ENCODE measurements at places on chromosomes 5 and 9.

DNA sequence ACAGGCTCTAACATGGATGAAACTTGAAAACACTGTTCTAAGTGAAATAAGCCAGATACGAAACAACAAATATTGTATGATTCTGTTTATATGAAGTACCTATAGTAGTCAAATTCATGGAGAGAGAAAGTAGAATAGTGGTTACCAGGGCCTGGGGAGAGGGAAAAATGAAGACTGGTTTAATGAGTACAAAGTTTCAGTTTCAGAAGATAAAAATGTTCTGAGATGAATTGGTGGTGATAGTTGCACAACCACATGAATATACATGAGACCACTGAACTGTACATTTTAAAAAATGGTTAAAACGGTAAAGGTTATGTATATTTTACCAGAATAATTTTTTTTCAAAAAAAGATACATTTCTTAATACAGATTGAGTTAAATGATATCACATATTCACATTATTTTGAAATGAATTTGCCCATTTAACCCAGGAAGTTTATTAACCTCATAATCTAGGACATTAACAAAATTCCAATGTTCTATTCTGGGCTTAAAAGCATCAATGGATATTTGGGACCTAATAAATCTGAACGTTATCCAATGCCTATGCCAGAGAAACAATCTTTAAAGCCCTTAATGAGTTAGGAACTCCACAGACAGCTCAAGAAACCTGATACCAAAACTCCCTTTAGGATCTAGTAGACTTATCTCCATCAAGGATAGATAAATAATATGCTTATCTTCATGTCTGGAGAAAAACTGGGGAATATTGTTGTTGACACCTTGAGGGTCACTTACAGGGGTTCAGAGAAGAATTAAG lies 521.3 kb downstream of the EFNA5 start:
- DNase-seq: no peak

- no peak for DNase-seq
These were observed 220.2 kb upstream of the KLF9 start for GRCh38 chr9:70634696-70635095.

- DNase-seq: no peak
These were observed 32.9 kb upstream of the AOPEP start for GRCh38 chr9:94693485-94694204.

DNA sequence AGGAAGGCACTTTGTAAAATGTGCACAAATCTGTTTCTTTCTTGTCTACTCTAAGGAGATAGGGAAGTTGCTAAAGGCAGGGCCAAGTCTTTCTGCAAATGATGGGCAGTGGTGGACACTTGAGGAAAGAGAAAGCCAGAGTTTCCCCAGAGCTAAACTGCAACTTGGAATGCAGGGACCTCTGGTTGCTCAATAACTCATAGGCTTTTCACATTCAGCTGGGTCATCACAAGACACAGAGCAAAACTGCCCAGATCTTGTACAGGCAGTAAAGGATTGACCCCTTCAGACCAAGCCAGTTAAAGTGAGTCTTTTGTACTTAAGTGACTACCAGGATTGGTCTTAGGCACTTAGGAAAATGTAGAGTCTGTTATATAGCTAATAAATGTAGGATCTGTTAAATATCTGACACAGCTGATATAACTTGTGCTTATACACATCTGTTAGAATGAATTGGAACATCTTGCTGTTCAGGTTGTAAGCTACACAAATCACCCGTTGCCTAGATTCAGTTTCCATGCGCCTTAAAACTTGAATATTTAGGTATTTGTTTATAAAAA lies 13.5 kb upstream of the AGXT2 start:
- DNase-seq: no peak

DNA sequence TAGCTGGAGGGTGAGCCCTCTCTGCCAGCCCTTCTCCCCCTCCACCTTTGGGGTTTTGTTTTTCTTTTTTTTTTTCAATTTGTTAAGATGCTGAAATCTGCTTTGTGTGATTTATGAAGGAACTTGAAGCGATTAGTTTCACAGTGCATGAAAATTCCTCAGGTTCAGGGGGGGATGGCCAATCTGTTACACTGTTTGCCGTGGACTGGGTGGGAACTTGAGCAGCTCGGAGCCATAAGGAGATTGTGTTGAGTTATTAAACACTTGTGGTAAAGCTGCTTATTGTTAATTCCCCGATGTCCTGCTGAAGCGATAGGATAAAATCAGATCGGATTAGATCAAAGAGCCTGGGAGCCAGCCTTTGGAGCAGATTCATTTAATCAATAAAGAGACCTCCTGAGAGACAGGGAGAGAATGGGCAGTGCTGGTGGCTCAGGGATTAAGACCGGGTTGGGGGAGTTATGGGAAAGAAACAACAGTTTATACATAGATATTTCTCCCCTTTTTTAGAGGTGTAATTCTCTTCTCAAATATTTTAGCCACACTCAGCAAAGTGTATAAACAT lies 105.8 kb upstream of the SPATA31D4 start:
- no peak for DNase-seq

- no peak for DNase-seq
These were observed 80.5 kb downstream of the SLC1A3 start for GRCh38 chr5:36686881-36687280.

- DNase-seq: peak; percentile 59
These were observed 43.6 kb upstream of the C5orf46 start for GRCh38 chr5:147949711-147950573.

DNA sequence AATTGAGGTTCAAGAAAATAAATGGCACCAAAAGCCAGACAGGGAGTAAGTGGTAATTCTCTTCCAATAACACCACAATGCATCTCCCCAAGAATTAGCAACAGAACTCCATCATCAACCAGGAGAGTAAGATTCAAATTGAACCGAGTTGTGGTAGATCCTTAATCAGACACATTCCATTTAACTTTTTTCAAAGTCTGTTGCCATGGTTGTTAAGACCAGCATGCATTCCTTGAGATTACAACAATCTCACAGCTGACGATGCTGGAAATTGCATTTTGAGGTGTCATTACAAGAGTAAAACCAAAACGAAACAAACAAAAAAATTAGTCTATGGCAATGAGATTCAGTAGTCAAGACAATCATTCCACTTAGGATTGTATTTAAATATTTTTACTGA lies 78.9 kb upstream of the ZNF462 start:
- no peak for DNase-seq

DNA sequence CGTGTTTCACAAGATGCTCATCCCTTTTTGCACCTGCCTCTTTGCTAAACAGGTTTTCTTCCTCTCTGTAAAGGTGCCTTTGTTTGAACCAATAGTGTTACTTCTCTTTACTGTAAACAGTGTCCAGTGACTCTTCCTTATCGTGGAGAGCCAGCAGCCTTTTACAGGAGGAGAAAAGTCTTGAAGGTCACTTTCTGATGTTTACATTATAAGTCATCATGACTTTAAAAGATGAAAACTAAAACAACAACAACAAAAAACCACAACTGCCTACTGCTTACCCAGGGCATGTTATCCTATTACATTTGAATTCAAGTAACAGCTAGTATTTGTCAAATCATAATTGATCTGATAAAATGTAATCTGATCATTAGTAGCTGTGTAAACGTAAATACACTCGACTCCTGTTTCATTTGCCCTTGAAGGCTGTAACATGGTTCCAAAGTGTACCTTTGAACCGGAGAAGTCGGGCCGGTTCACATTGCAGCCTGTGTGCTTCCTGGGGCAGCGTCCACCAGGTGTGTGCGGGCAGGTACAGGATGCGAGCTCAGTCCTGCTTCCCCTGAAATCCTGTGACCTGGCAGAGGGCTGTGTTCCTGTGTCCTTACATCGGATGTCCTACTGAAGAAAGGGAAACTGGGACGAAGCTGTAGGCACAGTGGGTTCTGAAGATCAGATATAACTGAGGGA lies 118.1 kb downstream of the C9orf152 start:
- DNase-seq: no peak

DNA sequence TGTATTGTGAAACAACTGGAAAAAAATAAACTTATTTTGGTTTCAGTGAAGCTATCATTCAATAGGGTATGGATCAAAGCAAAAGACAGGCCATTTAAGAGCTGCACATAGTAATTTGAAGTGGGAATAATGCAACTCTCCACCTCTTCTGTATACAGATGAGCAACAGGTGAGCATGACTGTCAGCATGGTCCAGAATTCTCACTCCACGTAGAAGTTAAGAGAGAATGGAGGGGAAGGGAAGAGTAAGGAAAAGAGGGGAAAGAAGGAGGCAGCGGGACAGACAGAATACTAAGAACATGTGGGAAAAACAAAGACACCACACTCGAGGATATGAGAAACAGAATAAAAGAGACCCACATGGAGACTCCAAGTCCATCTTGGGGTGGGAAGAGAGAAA lies 396.1 kb upstream of the GRIA1 start:
- DNase-seq: no peak

DNA sequence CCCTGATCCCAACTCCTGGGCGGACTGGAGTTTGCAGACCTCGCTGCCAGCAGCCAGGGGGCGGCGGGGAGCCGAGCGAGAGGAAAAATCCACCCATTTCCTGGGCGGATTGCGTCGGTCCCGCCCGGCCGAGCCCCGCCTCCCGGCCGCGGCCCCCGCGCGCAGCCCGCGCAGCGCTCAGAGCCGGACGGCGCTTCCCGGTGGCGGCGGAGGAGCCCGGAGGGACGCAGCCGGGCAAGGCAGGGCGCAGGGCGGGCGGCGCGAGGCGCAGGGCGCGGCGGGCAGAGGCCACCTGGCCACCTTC lies at the start of gene OLFM1:
TSS of gene OLFM1 (plus strand) at position 180 of the 304 bp plus-strand sequence. CDS start 322 bp downstream, outside the sequence.
- peak; percentile 84 for DNase-seq

GRCh38 chr5:91357012-91357634 lies 26.0 kb downstream of the ARRDC3 start:
- DNase-seq: peak; percentile 30

GRCh38 chr9:757246-757881 lies 84.1 kb upstream of the DMRT1 start:
- peak; percentile 89 for DNase-seq

DNA sequence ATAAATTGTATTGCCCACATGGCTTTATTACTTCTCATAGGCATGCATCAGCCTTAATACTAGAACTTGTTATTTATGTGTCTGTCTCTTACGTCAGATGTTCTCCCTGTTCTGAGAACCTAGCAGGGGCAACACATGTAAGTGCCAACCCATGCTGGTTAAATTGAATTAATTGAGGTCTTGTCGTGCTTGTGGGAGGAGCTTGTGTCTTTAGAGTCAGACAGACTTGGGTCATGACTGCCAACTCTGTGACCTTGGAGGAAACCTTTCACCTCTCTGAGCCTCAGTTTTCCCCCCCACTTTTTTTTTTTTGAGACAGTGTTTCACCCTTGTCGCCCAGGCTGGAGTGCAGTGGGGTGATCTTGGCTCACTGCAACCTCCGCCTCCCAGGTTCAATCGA lies 2.2 kb upstream of the MEGF9 start:
- no peak for DNase-seq

DNA sequence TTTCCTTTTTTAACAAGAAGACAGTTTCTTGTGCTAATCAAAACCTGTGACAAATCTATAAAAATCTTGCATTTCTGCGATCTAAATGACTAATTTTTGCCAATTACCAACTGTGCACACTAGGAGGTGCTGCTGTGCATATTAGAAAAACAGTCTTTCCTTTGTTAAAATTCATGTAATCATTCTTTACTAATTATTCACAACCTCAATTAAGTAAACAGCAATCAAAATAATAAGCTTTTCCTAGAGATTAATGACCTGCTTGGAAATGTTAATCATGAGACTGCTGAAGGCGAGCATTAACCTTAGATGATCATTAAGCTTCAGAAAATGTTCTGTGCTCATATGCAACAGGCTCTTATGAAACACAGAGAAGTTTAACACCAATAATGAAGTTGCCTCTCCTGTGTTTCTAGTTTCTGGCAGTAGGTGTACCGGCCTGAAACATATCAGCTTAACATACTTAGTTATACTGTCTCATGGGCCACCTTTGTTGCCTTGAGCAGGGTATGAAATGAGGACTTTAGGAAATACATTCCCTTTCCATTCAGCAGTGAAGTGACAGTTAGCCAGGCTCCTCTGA lies 17.7 kb downstream of the RFESD start:
- no peak for DNase-seq

DNA sequence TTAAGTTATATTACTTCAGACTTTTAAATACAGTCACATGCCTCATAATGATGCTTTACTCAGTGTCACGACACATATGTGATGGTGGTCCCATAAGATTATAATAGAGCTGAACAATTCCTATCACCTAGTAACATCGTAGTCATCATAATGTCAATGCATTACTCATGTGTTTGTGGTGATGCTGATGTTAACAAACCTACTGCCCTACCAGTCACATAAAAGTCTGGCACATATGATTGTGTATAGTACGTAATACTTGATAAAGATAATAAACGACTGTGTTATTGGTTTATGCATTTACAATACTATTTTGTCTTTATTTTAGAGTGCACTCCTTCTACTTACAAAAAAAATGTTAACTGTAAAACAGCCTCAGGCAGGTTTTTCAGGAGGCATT lies 103.7 kb downstream of the PAM start:
- no peak for DNase-seq

GRCh38 chr5:79256563-79256962 lies 20.6 kb downstream of the JMY start:
- DNase-seq: no peak

GRCh38 chr9:27763831-27764230 lies 190.6 kb upstream of the C9orf72 start:
- DNase-seq: no peak

DNA sequence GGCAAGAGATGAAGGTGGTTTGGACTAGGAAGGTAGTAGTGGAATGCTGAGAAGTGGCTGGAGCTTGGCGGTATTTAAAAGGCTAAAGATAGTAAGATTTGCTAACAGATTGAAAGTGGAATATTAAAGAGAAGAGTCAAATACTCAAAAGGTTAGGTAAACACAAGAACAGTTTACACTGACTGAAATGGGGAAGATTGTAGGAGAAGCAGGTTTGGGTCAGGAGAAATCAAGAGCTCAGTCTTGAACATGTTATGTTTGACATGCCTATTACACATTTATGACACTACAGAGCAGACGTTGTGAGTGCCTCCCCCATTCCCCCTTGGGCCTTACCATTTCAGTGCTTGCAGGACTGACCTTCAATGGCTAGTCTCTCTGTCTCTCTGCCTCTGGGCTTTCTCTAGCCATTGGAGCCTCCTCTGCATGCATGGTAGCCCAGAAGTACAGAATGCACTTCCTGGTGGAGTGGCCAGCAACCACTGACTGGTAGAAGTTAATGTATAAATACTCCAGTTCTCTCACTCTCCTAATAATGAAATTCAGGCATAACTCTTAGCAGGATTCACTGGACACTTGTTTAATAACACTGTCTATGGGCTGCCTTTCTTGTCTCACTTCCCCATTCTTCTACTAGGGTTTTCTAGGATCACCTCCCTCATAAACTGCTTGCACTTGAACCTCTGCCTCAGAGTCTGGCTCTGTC lies 56.8 kb downstream of the HMGCS1 start:
- DNase-seq: no peak

Data from iPS-NIHi11 (cell line).